Right renal pelvis (tissue), 4 donors: ENCODE measurements at places on chromosomes 2 and 18. TPM values are rescaled to one million over a fixed set of nuclear protein-coding genes. Genes with fewer than 3 reads are reported as not detected.

CNGA3 gene
- polyA plus RNA-seq: not detected

TMEM169 gene
- 14.0 TPM for polyA plus RNA-seq

CCDC93 gene
- polyA plus RNA-seq: 37.7 TPM

SOX11 gene
- polyA plus RNA-seq: 18.4 TPM

GALNT14 gene
- 37.6 TPM for polyA plus RNA-seq

DNA sequence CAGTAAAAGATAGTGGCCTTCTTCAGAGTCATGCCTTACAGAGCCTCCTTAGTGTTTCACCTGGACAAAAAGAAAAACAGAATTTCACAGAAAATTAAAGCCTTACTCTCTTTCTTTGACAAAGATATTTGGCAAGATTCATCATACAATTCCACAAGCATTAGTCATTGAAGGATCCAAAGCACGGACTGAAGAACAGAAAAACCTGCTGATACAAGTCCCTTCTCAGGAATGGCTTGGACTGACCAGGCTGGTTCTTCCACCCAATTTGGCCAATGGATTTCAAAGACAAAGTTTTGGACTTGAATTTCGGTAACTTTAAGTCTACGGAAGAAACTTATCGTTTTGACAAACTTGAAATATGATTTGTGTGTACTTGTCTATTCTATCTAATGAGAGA, 39.1 kb upstream of the GALNT3 start:
- no peak for DNase-seq

DNA sequence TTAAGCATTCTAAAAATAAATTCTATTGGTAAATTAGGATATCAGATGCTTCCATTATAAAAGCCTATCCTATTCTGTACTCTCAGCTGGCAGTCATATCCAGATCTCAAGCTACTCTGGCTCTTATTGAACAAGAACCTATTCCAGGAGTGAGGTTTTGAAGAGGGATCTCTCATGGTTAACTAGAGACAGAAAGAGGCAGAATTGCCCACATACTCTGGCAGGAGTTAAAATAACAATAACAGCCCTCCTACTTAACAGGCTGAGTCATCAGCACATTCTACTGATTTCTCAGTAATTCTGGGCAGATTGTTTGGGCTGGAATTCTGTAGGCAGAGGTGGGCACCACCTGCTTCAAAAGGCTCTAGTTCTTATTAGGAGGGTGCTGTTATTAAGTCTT, 142.0 kb upstream of the UNC80 start:
- no peak for DNase-seq

DNA sequence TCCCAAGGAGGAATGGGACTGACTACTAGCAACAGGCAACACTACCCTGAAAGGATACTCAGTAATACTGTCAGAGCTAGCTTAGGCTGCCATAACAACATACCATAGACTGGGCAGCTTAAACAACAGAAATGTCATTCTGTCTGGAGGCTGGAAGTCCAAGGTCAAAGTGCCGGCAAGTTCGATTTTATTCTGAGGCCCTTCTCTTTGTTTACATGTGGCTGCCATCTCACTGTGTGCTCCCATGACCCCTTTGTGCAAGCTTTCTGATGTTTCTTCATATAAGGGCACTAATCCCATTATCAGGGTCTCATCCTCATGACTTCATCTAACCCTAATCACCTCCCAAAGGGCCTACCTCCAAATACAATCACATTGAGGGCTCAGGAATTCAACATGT, 30.7 kb upstream of the SCG2 start:
- DNase-seq: no peak

GRCh38 chr2:145760781-145761649, 1241.1 kb upstream of the ZEB2 start:
- no peak for DNase-seq

- DNase-seq: no peak
Measured at GRCh38 chr2:159168707-159169106, 117.8 kb downstream of the WDSUB1 start.

DNA sequence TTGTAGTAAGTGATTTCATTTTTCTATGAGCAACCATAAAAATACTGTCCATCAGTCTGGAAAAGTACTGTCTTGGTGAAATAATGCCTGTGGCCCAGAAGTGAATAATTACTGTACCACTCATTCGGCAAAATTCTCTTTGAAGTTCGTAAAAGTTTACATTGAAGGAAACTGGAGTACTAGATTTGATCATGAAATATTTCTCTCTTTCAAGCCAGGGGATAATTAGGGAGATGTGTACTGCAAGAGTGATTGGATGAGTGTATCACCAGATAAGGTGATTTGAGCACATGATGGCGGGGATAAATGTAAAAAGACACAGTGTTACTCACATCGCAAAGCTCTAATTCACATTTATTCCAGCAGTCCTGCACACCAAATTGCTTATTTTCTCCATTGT, 883.2 kb upstream of the PIK3C3 start:
- no peak for DNase-seq

- no peak for DNase-seq
Measured at GRCh38 chr18:12748671-12749070, 45.8 kb downstream of the PSMG2 start.

GRCh38 chr18:66150650-66151049, 399.8 kb downstream of the CDH7 start:
- no peak for DNase-seq

DNA sequence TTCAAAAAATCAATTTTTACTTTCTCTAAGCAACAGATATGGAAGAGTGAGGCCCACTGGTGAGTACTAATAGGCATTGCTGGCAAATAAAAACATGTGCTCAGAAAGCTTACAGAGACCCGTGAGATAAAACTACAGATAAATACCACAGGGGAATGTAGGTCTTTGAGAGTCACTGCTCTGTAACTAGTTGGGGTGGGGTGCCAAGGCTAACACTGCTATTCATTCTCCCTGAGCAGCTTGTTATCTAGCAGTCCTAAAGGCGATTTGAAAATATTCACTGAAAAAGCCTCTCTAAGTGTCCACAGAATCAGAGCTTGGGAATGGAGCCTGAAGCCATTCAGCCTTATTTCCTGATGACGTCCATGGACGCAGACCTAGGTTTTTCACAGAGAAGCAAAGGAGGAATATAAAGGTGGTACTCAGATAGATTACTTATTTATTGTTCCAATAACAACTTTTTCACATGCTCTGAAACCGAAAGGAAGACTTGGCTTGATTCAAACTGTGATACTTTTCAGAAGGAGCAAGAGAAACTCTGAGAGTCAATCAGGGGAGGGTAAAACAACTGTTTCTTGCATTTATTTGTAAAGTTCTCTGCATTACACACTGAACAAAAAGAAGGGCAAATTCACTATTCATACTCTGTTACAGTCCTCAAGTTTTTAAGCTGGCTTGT, 188.4 kb downstream of the PPP1R1C start:
- DNase-seq: no peak

- DNase-seq: no peak
Measured at GRCh38 chr18:13435586-13436333, 217.2 kb downstream of the LDLRAD4 start.

DNA sequence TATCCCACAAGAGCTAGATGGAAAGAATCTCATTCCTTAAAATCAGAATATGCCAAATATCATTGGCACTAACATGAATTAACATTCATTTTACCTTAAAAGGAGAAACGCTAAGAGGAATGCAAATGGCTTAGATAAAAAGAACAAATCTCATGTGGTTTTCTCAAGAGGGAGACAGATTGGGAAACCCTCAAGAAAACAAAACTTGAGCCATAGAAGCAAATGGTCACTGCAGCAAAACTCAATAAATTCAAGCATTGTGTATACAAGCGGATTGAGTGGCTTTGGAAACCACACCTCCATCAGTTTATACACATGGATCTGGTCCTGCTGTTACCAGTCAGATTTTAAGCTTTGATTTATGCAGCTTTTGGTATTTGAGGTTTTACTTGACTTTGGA, 1331.8 kb upstream of the ZEB2 start:
- no peak for DNase-seq

DNA sequence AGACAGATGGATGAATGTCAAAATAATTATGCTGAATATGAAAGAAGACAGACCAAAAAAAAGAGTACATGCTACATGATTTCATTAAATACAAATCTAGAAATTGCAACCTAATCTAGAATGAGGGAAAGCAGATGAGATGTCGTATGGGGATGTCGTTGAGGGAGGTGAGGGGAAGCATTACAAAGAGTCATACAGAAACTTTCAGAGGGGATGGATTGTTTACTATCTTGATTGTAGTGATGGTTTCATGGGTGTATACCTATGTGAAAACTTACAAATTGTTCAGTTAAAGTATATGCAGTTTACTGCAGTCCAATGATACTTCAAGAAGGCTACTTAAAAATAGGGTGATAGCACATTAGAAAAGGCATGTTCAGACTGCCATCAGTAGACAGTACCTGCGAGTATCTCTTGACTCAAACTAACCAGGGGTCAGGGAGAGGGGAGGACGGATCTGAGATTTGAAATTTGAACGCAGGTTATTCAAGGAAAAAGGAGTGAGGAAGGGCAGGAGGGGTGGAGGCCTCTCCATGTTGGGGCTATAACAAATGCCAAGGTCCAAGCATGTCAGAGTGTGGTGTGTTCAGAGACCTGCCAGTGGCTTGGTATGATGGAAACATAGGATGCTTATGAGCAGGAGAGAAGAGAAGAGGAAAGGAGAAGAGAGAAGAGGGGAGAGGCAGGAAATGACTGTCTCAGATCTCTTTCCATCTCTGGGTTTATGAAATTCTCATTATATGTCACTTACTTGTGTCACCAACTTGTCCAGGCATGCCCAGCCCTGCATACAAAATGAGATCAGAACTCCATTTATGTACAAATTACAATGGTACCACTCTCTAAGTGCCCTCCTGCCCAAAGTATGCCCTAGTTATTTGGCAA, 257.3 kb upstream of the CXCR4 start:
- no peak for DNase-seq

DNA sequence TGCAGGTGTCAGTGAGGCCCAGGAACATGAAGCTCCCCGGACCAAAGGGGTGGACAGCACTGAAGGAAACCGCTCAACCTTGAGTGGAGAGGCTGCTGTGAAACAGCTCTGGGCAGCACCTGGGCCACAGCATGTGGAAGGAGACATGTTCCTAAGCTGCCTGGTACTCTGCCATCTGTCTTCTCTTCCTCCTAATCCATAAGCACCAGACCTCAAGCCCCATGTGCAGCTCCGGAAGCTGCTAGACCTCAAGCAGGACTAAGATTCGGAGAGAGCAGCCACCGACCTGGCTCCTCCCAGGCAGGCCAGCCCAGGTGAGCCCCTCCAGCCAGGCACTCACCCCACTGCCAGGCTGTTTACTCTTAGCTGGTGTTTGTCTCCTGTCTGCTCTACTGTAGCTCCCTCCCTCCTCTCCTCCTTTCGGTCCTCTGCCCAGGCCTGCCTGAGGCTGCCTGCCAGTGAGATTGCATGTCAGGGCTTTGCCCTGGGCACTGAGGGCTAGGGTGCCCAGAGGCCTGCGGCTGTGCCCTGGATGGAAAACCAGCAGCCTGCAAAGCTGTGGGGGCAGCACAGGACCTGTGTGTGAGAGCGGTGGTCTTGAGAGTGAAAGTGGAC, 53.7 kb downstream of the BCL11A start:
- DNase-seq: no peak

- no peak for DNase-seq
Measured at GRCh38 chr2:157662401-157662800, 33.7 kb upstream of the ACVR1C start.

- DNase-seq: no peak
Measured at GRCh38 chr2:136495636-136496035, 269.7 kb upstream of the THSD7B start.

- DNase-seq: no peak
Measured at GRCh38 chr2:216660496-216660895, 27.3 kb downstream of the IGFBP2 start.

DNA sequence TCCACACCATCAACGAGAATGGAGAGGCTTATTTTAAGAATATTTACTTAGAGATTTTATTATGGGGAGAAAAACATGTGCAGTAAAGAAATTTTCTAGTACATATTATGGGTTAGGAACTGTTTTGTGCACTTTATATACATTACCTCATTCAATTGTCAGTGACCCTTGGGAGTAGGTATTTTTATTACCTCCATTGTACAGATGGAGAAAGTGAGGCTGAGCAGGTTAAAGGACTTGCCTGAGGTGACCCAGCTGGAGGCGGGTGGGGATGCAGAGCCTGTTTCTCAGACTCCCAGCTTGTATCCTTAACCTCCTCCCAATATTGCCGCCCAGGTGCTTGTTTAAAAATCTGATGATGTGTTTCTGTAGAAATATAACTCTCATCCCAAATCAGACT, 356.7 kb downstream of the HRH4 start:
- DNase-seq: no peak

- DNase-seq: no peak
Measured at GRCh38 chr2:234425639-234426603, 71.0 kb downstream of the ARL4C start.

- DNase-seq: no peak
Measured at GRCh38 chr2:63837036-63837594, 4.6 kb upstream of the UGP2 start.

DNA sequence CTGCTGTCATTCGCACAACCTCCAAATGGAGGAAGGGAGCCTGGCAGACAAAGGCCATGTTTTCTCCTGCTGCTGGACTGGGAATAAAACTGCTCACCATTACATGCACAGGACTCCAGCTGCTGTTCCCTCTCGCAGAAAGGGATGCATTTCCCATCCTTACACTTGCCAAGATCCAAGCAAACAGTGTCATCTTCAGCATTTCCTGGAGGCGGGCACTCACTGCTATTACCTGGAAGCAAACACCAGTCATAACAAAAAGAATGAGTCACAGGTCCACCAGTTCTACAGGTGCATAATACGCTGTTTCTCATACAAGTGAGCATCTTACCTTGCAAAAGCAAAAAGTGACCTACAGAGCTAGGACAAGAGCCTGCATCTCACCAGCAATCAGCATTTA, 22.7 kb downstream of the IAH1 start:
- no peak for DNase-seq

- DNase-seq: no peak
Measured at GRCh38 chr2:42875880-42876279, 83.5 kb upstream of the HAAO start.

DNA sequence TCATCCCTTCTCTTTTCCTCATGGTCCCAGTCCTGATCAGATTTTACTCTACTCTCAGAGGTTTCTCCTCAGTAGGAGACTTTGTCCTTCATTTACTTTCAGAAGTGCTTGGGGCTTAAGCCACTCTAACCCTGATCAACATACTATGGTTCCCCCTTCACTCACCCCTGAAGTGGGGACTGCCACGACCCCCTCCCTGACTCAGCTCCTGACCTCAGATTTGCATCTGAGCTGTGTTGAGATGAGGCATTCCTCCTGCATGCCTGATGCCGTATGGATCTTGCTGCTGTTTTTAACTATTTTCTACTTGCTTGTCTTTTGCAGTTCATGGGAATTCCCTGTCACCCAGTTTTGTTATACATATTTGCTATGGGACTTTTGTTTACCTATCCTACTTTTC, 306.7 kb upstream of the CHST9 start:
- DNase-seq: no peak

GRCh38 chr2:199646439-199646838, 188.7 kb upstream of the SATB2 start:
- no peak for DNase-seq

GRCh38 chr2:8252997-8253694, 428.7 kb upstream of the ID2 start:
- DNase-seq: no peak
